ENCODE measurements at places on chromosomes 7 and 10.

DNA sequence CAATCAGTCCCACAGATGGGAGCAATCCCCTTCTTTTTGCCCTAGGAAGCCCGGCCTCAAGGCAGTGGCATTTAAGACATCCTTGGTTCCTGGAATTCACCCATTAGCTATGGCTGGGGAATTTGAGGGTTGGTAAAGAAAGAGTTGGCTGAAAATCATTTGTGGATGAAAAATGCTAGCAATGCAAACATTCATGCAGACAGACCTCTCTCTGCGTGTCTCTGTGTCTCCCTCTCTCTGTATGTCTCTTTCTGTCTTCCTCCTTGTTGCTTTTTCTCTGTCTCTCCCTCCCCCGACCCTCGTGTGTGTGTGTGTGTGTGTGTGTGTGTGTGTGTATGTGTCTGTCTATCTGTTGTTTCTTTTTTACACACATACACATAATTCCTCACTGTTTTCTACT lies 19.4 kb downstream of the LDB3 start:
- DNase-seq = no peak

- no peak for DNase-seq
Measured at GRCh38 chr7:30900053-30900452, 11.6 kb upstream of the AQP1 start.

GRCh38 chr10:53547364-53547763 lies 774.8 kb upstream of the MBL2 start:
- DNase-seq = no peak

DNA sequence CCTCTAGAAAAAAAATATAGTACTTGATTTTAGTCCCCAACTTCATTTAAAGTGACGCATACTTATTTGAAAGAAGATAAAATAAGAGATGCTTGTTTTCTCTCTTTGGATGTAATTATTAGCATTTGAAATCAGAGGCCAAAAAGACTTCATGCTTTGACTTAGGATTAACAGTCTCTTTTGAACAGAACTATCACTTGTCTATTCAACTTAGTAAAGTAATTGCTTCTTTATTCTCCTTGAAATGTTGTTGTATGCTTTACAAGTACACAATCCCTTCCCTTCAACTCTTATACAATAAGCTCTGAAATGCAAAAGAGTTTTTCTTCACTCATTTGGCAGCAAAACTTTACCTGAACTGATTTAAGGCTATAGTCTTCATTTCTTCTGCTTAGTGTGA lies 80.8 kb downstream of the HIBADH start:
- DNase-seq = no peak

GRCh38 chr7:101960985-101961708 lies 143.7 kb downstream of the CUX1 start:
- DNase-seq = no peak

DNA sequence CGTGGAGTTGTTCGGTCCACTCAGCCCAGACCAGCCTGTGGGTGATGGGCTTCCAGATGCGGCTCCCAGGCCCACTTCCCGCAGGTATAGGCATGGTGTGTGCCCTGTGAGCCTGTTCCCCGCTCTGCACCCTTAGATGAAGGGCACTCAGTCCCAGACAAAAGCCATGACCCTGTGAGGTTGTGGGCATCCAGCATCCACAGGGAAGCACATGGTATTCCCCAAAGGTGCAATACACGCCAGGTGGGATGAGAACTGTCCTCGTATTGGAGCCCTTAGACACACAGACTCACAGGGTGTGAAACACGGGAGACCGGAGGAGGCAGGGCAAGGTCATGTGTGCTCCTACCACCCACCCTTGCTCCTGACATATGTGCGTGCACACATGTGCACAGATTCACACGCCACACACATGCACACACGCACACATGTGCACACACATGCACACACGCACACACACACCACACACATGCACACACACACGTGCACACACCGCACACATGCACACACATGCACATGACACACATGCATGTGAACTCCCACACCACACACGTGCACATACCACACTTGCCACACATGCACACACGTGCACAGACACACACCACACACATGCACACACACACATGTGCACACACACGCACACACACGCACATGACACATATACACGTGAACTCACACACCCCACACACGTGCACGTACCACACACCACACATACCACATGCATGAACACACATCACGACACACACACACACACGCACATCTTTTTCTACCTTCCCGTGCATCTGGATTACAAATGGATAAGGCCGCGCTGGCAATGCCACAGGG lies 319.4 kb downstream of the WDR37 start:
- DNase-seq = no peak

DNA sequence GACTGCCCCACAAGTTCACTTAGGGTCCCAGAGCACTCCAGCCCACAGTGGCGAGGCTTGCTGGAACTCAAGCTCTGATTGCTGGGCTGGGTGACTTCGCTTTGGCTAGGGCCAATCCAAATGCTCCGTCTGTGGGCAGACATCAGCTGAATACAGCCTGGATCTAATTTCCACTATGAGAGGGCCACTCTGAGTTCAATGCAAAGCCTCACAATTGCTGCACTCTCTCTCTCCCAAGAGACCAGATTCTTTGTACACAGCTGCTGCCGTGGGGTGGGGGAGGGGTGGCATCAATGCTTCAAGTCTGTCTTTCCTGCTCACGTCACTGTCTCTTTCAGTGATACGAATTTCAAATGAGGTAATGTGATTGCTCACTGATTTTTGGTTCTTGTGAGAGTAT lies 47.3 kb upstream of the BPGM start:
- no peak for DNase-seq

DNA sequence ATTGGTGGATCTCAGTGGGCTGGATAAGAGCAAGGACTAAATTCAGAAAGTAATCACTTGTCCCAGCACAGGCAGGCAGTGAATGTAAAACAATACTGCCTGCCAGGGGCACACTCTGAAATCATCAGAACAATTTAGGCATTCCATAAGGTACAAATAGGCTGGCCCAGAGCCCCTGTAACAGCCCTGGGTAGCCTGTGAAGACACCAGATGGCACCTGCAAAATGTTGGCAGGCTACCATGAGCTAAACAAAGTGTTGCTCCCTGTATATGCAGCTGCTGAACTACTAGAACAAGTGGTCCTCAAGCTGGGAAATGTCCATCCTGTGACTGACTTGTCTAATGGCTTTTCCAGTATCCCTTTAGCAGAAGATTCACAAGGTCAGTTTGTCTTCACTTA lies 3.0 kb upstream of the PRSS37 start:
- DNase-seq = no peak

All from foreskin keratinocyte (primary cell).